ENCODE measurements at places on chromosomes 3 and 15.

GRCh38 chr3:124441766-124442165, 288.5 kb upstream of the UMPS start:
- DNase-seq, result no peak

DNA sequence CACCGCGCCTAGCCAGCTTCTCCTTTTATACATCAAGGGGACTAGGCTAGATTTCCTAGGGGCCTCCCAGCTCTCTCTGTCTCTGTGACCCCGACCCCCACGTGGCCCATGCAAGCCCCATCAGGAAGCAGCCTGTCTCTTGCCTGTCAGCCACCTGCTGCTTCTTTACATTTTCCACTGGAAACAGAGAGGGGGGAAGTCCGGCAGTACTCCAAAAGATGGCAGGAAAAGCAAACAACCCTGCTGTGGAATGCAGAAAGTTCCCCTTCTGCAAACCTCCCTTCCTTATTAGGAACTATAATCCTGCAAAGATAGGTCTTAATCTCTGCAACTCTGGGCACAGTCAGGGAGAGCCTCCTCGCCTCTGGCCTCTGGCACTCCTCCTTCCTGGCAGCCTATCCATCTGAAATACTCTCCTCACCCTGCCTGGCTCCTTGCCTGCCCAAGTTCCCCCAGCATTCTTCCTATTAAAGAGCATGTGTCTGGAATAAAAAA, 47.4 kb upstream of the HACD2 start:
- peak; percentile 4 for DNase-seq

GRCh38 chr3:119934249-119934648, 152.3 kb downstream of the NR1I2 start:
- no peak for DNase-seq

GRCh38 chr3:98540346-98540745, 8.6 kb downstream of the GPR15 start:
- DNase-seq, result no peak

GRCh38 chr3:14143271-14144225, 18.7 kb downstream of the TMEM43 start:
- peak; percentile 62 for DNase-seq

DNA sequence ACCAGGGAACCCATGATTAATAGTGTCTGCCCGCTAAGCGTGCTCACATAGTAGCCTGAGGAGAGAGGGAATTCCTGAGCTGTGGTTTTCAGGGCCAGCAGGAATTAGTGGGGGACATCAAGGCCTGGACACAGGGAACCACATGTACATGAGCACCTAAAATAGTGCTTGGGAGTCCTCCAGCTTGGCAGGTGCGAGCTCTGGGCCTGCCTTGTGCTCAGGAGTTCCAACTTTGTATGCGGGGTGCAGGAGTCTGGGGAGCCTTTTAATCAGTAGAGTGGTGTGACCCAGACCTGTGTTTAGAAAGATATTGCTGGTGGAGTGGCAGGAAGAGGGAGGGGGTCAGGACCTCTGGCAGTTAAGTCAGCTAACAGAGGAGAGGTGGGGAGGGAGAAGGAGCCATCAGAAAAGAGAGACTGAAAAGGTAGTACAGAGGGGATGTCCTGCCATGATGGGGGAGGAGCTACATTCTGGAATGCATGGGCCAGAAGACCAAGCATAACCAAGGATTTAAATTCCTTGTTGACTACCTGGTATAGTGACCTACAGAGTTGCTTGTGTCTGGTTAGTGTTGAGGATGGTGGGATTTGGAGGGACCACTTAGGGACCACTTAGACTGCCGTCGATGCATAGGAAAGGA, 1.9 kb downstream of the DAG1 start:
- DNase-seq, result no peak

GRCh38 chr3:58151637-58152036, 59.1 kb downstream of the DNASE1L3 start:
- DNase-seq, result no peak

DNA sequence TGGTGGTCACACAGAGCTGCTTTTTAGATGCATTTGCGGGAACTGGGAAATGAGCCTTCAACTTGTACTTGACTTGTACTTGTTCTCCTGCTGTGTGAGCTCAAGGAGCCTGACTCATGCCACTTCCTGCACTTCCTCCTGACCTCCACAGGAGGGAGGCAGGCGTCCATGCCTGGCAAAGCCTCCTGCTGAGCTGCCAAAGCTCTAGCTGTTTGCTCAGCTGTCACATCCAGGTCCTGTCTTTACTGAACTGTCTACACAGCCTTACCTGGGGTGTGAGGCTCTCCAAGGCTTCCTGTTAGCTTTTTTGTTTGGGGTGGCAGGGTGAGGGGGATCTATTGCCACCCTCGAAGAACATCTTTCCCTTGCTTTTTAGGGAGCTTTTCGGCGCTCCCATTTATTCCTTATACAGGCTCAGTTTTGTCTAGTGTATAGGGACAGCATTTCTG, 6.4 kb downstream of the THPO start:
- peak; percentile 80 for DNase-seq

- DNase-seq, result no peak
These were observed 5.6 kb downstream of the PPCDC start for GRCh38 chr15:75028991-75029377.

DNA sequence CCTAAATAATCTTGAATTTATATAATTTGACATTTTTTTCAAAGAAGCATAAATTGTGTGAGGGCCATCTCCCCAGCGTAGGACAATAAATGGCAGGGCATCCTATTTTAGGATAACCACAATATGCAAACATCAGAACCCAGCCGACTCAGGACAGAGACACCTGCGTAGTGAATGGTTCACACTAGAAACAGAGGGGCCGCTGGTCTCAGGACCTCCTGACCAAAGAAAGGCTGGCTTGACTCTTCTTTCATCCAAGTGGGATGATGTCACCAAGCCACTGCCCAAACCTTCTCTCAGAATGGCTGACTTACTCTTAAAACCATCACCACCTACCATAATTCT, 162.1 kb downstream of the FOXP1 start:
- DNase-seq, result no peak

GRCh38 chr3:74642876-74643275, 28.4 kb upstream of the CNTN3 start:
- no peak for DNase-seq
